ENCODE measurements at places on chromosomes 13 and 19.

DNA sequence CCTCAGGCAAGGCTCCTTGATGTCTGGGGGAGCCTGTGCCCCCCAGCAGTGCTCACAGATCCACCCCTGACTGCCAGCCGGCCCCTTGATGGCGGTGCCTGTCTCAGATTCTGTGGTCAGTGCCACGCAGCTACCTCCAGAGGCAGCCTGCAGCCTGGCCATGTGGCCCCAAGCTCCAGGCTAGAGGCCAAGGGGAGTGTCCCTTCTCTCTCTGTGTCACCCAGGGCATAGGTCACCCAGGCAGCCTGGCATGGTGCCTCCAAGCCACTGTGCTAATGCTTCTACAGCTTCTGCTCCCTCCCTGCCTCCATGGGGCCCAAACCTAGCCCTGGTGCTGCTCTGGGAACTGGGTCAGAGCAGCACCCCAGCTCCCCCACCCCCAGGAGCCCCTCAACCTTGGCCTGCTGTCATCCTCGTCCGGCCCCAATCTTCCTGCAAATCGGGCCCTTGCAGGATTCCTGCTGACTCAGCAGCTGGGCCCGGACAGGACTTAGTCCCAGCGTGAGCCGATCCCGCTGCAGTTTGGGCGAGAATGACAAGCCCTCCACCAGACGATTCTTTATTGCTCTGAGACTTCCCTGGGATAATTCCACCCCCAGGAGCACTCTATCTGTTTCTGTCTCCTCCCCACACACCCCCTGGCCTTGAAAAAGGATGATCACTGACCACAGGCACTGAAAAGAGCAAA, 2.8 kb upstream of the ARL11 start:
- DNase-seq: no peak

DNA sequence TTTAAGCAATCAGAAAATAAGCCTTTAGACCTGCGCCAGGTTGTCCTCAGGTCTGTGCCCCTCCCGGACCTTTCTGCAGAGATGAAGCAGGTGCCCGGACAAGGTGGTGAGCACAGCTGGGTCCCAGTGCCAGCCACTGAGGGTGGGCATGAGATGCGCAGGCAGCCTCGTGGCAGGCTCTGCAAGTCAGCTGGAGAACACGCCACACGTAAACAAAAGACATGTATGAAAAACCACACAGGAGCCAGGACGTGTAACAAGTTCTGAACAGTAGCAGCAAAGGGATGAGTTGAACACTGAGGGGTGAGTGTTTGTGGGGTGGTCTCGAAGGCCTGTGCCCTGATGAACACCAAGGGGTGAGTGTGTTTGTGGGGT, 68.8 kb upstream of the MCF2L start:
- no peak for DNase-seq

GRCh38 chr13:23715762-23716235, 145.6 kb downstream of the TNFRSF19 start:
- peak; percentile 21 for DNase-seq

GRCh38 chr19:39582891-39583625, 19.3 kb upstream of the LGALS13 start:
- no peak for DNase-seq

DNA sequence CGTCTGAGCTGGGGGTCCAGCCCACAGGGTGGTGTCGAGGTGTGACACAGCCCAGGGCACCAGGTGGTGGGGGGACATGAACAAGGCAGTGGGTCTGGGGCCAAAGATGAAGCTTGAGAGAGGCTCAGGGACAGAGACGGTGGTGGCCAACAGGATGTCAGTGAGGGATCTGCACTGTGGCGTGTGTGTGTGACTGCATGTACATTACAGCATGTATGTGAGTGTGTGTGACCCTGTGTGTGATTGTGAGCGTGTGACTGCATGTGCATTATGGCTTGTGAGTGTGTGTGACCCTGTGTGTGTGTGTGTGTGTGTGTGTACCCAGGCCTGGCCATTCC, 1.6 kb downstream of the ADAMTS10 start:
- DNase-seq: no peak

DNA sequence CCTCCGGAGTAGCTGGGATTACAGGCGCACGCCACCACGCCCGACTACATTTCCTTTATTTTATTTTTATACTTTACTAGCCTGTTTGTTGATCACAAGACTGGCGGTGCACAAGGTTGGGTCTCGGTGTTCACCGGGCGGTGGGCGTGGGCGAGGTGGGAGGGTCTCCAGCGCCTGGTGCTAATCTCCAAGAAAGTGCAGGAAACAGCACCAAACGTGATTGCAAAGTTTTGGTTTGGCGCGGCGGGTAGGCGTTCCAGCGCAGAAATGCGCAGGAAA, 24.0 kb upstream of the ZNF850 start:
- no peak for DNase-seq

Measured in HuH-7.5 (cell line).